ENCODE measurements at places on chromosomes 1 and 21.

DNA sequence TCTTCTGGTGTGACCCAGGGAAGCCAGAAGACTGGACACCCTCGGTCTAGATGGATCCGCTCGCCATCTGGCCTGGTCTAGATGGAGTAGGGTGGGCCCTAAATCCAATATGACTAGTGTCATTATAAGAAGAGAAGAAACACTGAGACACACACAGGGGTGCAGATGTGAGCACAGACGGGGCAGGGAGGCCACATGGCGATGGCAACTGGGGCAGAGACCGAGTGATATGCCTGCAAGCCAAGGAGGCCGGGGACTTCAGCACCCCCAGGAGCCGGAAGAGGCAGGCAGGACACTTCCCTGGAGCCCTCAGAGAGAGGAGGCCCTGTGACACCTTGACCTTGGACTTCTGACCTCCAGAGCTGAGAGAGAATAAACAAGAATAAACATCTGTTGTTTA lies 5.6 kb upstream of the TFF3 start:
- no peak for DNase-seq

DNA sequence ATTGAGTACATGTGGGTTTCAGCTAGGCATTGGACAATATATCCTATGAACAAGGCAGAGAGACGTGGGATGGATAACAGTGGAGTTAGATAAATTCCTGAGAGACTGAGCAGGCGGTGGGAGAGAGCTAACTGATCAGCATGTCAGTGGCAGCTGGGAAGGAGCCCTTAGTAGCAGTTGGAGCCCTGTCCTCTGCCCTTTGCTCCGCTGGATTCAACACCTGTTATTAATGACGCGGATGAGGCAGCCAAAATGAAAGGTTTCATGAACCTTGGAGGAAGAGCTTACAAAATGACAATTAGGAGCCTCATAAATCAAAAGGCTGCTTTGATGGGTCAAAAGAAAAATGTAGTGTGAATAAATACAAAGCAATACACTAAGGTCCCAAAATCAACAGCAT lies 16.1 kb downstream of the UBIAD1 start:
- no peak for DNase-seq

DNA sequence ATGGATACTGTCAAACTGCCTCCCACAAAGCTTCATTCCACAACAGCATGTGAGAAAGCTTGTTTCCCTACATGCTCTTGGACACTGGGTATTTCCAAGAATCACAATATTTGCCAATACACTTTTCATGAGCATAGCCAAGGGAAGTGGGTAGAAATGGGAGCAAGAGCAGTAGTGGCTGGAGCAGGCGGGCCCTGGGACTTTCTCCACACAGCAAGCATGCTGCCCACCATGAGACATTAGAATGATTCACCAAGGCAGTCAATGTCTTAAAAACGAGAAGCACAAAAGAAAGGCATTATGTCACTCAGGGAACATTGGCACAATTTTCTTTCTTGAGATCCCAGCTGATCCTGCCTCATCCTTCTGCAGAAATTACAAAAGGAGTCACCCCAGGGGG lies 371.6 kb upstream of the RUNX1 start:
- DNase-seq = no peak

GRCh38 chr1:54596756-54597155 lies 26.6 kb downstream of the FAM151A start:
- DNase-seq = no peak

DNA sequence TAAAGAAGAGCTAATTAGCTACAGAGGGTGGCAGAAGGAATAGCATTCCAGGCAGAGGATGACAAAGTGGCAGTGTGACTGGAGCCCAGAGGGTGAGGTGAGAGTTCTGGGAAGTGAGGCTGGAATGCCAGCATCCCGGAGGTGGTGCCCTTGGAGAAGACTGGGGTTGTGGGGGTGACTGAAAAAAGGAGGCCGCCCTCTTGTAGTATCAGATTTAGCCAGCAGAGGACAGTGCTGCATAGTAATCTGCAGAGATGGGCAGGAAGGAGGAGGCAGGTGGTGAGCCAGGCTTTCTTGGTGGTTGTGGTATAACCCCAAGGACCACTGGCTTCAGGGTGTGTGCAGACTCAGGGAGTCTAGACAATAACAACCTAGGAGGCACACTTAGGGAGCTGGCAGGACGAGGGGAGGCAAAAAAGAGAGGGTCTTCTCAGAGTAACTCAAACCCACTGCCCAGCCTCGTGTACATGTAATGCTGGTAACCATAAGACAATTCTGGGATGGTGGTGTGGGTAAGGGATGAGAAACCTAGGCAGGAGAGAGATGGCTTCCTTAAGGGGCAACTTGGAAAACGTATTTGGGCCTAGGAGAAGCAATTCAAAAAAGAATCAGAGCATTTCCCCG lies 30.5 kb downstream of the MROH7 start:
- peak; percentile 75 for DNase-seq
